ENCODE measurements at places on chromosomes 6 and 20.

DNA sequence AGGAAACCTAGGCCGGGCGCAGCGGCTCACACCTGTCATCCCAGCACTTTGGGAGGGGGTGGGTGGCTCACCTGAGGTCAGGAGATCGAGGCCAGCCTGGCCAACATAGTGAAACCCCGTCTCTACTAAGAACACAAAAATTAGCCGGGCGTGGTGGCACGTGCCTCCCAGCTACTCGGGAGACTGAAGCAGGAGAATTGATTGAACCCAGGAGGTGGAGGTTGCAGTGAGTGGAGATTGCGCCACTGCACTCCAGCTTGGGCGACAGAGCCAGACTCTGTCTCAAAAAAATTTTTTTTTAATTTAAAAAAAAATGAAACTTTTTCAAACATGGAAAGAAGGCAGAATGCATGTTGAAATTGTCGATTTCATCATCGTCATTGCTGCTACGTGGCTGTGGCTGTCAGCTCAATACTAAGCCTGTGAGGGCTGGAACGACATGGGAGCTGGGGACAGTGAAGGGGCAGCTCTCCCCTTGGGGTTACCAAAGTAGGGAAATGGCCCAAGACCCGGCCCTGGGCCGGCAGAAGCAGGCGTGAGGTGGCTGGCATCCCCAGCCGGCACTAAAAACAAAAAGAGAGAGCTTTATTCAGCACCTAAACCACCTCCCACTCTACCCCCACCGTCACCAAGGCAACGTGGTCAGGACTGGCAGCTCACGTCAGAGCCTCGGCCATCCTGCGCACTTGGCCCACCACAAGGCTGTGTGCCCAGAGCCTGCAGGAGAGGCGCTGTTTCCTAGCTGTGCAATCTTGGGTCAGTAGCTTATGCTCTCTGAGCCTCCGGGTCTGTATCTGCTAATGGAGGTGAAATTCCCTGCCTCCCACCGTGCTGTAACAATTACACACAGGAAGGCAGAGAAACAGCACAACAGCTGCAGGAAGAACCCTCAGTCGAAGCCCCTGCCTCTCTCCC, 30.8 kb downstream of the AGPAT4 start:
- DNase-seq, result no peak

DNA sequence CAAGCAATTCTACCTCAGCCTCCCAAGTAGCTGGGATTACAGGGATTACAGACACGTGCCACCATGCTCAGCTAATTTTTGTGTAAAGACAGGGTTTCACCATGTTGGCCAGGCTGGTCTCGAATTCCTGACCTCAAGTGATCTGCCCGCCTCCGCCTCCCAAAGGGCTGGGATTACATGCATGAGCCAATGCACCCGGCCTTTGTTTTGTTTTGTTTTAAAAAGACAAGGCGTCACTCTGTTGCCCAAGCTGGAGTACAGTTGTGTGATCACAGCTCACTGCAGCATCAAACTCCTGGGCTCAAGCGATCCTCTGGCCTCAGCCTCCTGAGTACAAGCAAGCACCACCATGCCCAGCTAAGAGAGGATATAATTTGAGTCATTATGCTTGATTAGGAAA, 5.4 kb downstream of the SERINC3 start:
- DNase-seq, result no peak

- no peak for DNase-seq
Measured at GRCh38 chr6:54874349-54875048, 27.9 kb downstream of the FAM83B start.

DNA sequence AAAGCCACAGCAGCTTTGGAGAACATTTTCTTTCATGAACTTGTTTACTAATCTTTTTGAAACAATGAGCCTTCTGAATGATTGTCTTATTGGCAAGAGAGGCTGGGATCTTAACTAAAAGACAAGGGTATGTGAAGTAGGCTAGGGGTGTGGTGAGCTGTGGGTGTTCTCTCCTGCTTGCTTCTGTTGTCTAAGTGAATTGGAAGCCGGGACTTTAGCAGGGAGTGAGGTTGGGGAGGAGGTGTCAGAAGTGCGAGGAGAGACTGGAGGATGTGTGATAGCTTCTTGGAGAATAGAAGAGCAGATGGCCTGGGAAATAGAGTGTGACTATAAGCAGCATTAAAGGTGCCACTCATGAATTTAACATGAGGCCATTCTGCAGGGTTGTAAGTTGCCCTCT, 562.8 kb downstream of the UTRN start:
- DNase-seq, result no peak

DNA sequence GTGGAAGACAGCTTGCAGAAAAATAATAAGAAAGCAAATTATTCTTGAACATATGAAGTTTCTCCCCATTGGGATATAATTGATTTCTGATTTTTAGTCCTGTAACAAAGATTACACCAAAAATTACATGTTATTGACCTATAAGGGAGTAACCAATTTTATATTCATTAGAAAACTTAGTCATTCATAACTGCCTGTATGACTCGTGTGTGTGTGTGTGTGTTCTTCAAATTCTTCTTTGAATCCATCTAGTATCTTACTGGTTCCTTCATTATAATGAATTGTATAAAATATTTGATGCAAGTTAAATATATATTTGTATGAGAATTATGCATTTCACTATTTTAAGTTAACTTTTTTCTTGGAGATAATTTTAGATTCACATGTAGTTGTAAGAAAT, 310.4 kb downstream of the HAO1 start:
- no peak for DNase-seq

- DNase-seq, result no peak
Measured at GRCh38 chr6:24313251-24314141, 44.4 kb downstream of the DCDC2 start.

- DNase-seq, result no peak
Measured at GRCh38 chr6:118476551-118476950, 71.5 kb upstream of the PLN start.

GRCh38 chr20:42788707-42789106, 401.0 kb downstream of the PTPRT start:
- no peak for DNase-seq

DNA sequence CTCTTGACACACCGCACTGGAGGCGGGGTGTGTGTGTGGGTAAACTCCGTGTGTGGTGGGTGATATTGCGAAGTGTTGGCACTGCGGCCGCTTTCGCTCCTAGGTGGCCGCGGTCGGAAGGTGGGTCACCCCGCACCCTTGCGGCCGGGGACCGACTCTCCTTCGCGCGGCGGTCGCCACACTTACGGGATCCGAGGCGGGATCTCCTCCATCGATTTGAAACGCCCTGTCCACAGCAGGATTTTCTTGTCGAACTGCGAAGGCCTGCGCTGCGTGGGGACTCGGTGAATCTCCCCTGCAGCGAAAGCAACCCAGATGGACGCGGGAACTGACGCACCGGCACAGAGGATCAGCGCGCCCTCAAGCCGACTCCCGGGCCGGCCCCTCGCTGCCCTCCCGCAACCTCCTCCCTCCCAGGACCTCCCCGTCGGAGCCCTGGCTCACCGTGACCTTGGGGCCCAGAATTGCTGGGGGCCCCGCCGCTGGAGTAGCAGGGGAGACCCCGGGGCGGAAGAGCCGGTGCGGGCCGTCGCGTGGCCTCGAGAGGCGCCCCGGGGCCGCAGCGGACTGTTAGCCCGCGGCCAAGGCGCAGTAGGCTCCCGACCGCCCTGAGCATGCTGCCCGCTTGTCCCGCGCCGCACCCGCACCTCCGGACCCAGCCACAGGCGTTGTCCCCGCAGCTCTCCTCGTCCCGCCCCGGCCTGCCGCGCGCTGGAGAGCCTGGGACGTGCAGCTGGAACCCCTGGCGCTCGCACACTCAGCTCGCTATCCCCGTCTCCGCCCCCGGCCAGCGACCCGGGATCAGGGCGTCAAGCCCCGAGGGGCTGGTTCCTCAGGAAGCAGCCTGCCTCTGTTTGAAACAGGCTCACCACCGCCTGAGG, at the start of gene FAM162B:
FAM162B (minus strand) TSS at position 759 of the 881 bp plus-strand sequence; CDS start at position 616, 143 bp downstream.
- DNase-seq, result no peak

DNA sequence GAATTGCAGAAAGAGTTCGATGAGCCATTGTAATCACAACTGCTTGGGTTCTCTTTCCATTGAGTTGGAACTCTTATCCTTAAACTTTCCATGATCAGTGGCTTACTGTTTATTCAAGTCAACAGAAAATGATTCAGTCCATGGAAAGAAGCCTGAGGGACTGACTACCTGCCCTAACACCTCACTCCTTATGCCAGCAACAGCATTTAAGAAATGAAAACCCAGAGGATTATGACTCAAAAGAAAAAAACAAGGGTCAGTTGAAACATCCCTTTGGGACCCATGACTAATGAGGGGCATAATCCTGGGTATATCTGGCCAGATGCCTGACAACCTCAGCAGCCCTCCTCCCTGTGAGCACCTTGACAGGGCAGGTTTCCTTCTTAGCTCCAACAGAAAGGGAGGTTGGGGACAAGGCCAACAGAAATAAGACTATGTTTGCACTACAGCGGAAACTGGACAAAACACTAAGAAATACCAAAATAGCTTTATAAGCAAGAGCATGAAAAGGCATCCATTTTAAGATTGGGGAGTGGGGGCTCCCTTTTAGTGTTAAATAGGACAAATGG, 106.7 kb downstream of the MAP3K5 start:
- no peak for DNase-seq

DNA sequence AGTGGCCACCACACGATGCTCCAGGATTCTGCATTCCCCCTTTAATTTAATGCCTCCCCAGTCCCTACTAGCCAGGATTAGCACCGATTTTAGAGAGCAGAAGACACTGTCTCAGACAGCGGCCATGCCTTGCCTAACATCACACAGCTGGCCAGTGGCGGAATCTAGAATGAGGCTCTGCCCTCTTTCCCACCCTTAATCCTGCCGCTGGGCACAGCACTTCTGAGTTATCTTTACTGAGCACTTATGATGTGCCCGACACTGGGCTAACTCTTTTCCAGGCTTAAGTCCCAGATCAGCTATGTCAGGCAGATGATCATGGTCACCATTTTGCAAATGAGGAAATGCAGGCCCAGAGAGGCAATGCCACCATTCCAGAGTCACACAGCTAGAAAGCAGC, 5.6 kb upstream of the BPIFA2 start:
- DNase-seq, result no peak

DNA sequence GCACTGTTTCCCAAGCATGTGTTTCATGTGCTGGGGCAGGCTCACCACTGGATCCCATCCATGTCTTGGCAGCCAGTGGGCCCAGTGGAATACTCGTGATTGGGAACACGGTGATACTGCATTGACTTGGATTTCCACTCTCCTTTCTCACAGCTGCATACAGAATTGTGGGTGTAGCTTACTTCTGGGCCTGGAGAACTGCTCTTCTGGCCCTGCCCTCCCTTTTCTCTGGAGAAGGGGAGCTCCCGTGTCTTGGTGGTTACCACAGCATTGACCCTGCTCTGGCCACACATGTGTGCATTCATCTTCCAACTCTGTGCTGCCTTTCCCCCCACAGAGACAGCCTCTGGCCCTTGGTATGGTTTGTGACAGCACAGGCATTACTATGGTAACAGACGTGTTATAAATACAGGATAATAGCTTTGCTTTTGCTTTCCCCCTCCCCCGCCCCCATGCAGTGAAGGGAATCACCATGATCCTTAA, 21.6 kb downstream of the SOBP start:
- no peak for DNase-seq

- no peak for DNase-seq
Measured at GRCh38 chr6:125741336-125741735, 8.1 kb upstream of the HEY2 start.

- DNase-seq, result no peak
Measured at GRCh38 chr20:46648903-46649649, 2.2 kb downstream of the SLC13A3 start.

GRCh38 chr20:35312318-35312717, 20.1 kb upstream of the FAM83C start:
- DNase-seq, result no peak

DNA sequence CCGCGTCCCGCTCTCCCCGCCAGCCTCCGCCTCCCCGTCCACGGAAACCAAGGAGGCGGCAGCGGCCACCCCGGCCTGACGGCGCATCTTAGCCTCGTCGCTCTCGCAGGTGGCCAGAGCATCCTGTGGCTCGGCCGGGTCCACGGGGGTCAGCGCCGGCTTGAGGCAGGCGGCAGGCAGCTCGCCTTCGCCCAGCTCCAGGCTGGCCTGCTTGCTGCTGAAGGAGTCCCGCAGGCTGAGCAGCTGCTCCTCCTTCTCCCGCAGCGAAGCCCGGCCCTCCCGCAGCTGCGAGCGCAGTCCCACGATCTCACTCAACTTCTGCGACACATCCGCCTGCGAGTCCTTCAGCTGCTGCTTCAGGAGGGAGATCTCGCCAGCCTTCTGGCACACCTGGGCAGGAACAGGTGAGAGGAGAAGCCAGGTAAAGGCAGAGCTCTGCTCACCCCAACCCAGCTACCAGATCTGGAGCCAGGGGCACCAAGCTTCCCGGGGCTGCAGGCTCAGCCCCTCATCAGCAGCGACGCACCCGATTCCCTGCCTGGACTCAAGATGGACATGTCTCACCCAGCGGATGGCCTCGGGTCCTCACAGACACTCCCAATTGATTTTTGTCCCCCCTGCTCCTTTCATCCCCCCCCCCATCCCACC, 5.2 kb upstream of the FASTKD5 start:
- no peak for DNase-seq

DNA sequence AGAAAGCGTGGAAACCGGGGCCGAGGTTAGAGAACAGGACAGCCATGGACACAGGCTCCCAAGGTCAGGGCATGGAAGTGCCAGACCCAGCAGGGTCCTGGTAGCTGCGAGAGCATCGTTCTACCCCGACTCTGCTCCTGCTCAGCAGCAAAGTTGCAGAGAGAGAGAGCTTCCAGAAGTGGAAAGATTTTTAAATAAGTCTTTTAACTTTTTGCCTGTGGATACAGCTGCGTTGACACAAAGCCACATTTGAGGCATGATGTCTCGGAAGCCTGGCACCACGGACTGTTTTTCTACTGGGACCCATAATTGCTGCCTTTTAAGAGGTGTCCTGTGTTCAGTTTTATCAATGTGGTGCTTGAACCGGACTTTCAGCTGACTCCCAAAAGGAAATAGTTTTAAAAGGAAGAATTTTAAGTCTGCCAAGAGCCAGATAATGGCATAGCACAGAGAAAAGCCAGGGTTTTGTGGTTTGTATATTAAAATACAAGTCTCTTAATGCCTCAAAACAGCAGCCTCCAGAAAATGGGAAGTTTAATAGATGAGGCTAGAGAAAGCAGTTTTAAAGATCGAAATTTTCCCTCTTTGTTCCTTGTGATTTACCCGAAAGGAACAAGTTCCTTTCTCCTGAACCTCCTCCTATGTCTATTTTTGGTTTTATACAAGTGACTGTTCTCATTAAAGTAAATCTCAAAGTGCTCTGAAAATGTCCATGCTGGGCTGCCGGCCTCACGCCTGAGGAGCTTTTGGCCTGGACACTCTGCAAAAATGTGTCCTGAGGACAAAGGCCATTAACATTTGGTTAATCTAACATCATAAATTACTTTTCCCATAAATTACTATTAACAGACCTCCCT, 91.5 kb downstream of the RIN2 start:
- DNase-seq, result no peak
